ENCODE measurements at places on chromosomes 12 and 14. TPM values are rescaled to one million over a fixed set of nuclear protein-coding genes. Genes with fewer than 3 reads are reported as not detected.

The KERA gene
- total RNA-seq, result not detected

The IL26 gene
- not detected for total RNA-seq

The CCDC197 gene
- total RNA-seq, result not detected

The FOS gene
- total RNA-seq, result 39.7 TPM

The PPP1R12A gene
- 91.6 TPM for total RNA-seq

The MIP gene
- total RNA-seq, result not detected

The ESR2 gene
- total RNA-seq, result 0.08 TPM

DNA sequence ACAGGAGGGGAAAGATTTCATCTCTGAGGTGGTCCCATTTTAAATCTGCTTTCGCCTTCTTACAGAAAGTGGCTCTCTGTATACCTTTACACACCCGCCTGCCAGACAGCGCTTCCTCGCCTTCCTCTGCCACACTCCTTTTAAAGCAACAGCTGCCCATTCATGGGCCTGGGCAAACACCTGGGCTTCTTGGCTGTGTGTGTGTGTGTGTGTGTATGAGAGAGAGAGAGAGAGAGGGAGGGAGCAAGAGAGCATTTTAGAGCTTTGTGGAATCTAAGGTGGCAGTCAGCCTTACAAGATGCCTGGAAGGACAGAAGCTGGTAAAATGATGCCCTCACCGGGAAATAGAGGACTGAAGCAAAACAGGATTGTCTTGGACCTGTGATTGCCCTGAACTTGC, 20.0 kb downstream of the PTHLH start:
- peak; percentile 17 for DNase-seq

- no peak for DNase-seq
Observed at GRCh38 chr14:20195911-20196310, 5.2 kb downstream of the OR11G2 start.

- DNase-seq, result no peak
Observed at GRCh38 chr14:34691206-34691605, 23.2 kb downstream of the CFL2 start.

DNA sequence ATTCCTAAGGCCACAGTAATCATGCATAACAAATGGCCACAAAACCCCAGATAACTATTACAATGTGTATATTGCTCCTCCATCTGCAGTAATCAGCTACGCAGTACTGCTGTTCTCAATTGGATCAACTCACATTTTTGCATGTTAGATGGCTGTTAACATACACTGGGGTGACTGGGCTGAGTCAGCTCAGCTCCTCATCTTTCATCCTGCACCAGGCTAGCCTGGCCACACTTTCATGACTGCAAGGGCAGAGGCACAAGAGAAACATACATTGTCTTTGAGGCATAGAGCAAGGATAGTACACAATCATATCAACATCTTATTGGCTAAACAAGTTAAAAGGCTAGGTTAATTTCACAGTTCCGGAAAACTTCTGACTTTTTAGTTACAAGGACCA, 306.6 kb downstream of the SLC6A15 start:
- peak; percentile 13 for DNase-seq

- no peak for DNase-seq
Observed at GRCh38 chr14:64478634-64479250, 13.4 kb downstream of the AKAP5 start.

- DNase-seq, result no peak
Observed at GRCh38 chr12:4289231-4289878, 15.8 kb downstream of the CCND2 start.

- DNase-seq, result no peak
Observed at GRCh38 chr14:92728759-92729364, 19.6 kb downstream of the LGMN start.

- no peak for DNase-seq
Observed at GRCh38 chr14:102089621-102090343, 2.9 kb upstream of the HSP90AA1 start.

GRCh38 chr14:62939970-62940369, 105.3 kb downstream of the KCNH5 start:
- no peak for DNase-seq

DNA sequence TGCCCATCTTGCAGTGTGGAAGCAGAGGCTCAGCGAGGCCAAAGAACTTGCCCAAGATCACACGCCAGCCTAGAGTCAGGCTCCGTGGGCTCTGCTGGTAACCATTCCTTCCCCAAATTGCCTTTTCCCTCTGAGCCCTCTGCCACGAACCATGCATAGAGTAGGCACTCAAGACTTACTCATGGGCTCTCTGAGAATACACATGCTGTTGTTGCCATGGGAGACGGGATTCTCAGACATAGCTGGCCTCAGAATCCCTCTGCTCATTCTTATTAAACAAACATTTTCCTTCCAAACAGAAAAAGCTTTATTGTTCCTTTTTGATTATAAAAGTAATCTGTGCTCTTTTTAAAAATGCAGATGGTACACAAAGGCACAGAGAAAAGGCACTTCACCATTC, 52.5 kb upstream of the WSCD2 start:
- DNase-seq, result no peak

GRCh38 chr12:131860472-131861260, 32.5 kb downstream of the MMP17 start:
- DNase-seq, result peak; percentile 81

- no peak for DNase-seq
Observed at GRCh38 chr12:75121036-75121705, 88.5 kb downstream of the KCNC2 start.

- DNase-seq, result peak; percentile 67
Observed at GRCh38 chr12:95608252-95609033, 57.2 kb upstream of the USP44 start.

DNA sequence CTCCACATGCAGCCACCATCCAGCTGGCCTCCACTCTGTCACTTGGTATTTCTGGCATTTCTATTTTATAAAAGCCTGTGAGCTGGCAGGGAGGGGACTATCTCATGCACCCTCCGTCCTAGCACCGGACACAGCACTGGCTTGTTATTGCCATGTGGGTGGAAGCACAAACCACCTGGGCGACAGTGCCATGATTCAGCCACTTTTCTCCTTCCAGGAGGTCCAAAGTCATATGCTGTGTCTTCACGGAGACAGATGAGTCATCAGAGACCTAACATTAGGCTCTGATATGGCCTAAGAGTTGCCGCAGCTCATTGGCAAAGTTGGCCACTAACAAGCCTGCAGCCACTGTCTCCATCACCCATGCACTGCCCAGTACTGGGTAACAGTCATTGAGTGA, 1123.0 kb downstream of the VRK1 start:
- DNase-seq, result no peak

DNA sequence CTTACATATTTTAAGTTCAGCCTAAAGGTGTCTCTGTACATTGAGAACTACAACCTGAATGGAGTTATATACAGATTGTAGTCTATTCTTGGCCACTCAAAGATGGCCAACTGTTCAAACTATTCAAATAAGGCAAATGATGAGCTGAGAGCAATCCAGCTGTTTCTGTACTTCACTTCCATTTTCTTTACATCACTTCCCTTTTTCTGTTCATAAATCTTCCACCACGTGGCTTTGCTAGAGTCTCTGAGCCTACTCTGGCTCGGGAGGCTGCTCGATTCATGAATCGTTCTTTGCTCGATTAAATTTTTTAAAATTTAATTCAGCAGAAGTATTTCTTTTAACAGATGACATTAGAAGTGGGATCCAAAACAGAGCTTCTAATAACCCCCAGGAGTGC, 879.7 kb downstream of the GALC start:
- peak; percentile 58 for DNase-seq

DNA sequence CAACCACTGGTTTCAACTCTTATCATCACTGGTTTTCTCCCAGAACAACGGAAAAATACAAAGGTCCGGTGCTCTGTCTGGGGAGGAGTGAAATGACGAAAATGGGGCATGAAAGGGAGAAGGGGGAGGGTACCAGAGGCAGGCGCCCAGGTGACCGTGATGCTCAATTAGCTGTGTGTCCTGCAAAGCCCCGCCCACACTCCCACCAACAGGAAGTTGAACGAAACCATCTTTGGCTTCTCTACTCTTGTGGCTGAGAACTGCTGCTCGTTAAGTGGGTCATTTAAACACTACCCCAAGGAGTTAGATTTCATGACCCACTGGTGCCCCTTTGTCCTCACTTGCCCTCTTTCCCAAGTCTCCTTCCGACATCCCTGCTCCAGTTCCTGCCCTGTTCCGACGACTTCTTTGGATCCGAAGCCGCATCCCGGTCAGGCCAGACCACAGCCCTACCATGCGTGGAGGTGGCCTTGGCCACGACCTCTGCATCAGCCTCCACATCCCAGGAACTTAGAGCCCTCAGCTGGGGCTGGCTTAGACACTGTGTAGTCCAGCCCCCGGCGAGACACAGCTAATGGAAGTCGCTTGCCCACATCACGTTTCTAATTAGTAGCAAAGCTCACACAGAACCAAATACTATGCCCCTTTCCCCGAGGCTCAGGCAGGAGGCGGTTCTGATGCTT, 11.4 kb upstream of the LRTM2 start:
- DNase-seq, result no peak

DNA sequence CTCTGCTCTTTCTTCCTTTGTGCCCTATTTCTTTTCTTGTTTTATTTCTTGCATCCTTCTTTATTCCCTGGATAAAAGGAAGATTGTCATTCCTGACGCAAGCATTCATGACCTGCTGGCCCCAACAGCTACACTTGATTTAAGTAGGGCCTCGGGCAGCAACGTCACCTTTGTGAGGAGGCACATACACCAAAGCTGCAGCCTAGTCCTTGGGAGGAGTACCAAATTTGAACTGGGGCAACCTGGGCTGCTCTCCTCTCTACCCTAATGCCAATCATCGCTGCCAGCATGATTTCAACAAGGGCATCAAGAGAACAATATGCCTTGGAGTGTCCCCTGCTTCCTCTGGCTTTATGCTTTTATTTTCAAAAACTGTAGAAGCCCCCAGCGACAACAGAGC, 76.4 kb downstream of the C12orf50 start:
- DNase-seq, result peak; percentile 22

DNA sequence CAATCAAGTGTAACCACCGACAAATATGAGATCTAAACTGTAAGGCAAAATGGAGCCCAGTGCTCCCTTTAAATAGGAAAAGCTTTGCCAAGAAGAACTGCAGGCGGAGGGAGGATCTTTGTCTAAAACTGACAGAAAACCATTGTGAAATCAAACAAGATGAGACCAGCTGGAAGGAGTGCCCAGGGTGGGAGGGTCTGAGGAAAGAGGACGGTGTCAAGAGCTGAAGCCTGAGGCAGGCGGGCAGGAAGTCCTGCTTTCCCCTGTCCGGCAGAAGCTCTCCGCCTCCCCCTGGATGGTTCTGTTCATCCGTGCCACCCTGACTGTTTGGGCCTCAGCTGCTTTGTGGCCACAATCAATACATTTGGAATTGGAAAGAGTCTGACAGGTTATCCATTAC, 37.5 kb downstream of the CDC42BPB start:
- DNase-seq, result no peak

DNA sequence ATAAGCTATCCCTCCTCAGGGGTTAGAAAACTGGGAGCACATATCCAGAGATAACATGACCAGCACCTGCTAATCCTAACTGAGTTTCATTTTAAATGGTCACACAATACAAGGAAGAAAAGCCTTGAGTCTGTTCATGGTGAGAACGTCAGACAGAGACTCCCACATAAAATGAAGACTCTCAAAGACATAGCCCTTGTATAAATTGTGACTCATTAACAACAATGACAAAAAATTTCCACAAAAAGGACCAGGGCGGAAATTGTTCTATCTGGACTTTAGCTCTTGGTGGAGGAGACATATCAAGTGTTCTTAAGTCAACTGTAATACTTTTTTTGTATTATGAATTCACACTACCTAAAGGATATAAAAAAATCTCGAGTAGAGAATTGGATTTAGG, 313.7 kb upstream of the DCN start:
- no peak for DNase-seq

DNA sequence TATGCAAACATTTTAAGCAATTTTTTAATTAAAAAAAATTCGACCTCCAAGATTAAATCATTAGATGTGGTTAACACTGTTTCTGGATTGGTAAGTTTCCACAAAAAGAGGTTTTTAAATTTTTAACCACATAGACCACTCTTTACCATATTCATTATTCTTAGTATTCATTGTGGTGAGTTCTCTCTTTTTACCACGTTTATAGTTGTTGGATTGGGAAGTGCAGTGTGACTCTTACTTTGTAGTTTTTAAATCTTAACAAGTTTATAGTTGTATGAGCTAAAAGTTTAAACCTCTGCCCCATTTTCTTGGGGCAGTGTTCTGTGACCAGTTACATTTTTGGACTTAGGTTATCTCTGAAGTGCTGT, 8.6 kb downstream of the ATP2A2 start:
- no peak for DNase-seq

GRCh38 chr14:28975084-28975483, 208.5 kb downstream of the FOXG1 start:
- DNase-seq, result peak; percentile 67

GRCh38 chr14:60346706-60347105, 97.7 kb downstream of the PPM1A start:
- no peak for DNase-seq

DNA sequence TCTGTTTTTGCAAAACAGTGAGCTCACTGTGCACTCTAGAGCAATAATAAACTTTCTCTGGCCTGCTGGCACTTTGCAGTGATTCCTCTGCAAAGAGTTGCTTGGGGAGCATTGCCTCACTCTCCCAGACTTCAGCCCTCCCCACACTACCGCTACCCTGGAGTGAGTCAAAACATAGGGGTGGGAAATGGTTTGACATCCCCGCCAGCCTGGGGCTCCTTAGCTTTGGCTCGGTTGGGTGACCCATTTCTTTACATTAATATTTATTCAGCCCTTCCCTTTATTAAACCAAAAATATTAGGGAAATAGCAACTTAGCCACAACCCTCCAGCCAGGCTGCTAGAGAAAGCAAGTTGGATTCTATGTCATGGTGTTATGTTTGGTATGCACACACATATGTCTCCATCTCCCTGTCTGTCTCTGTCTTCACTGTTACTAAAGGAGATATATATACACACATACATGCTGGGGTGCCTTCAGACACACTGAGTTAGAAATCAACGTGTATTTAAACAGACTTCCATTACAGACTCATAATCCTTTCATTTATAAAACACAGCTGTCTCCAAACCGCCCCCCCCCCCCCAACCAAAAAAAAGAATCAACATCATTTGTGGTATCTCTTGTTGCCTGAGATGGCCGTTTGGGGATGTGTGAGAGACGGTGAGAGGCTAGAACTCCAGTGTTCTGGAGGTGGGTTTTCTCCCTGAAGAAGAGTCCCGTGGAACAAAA, 3.4 kb upstream of the IRF2BPL start:
- no peak for DNase-seq

GRCh38 chr12:76864791-76865400, 13.9 kb downstream of the CSRP2 start:
- DNase-seq, result no peak

GRCh38 chr14:96861568-96862310, 64.6 kb downstream of the VRK1 start:
- DNase-seq, result peak; percentile 79
